Motor neuron (in vitro differentiated cells): ENCODE measurements at places on chromosomes 7 and 10.

DNA sequence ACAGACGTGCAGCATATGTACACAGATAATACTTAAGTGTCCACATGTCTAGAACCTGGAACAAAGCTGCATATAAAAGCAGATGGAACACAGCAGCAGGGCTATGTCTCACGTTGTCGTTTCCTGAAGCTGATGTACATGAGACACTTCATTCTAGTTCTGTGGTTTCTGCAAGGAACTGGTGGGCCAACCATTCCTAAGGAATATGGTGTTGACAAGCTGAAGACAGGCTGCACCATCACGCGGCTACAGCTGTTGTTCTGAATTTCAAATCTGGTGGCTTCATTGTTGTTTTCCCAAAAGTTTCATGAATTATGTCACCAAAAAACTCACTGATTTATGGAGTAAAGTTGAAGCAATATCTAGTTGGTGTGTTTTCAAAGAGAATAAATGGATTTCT, 33.7 kb downstream of the PRKAG2 start:
- no peak for ATAC-seq

DNA sequence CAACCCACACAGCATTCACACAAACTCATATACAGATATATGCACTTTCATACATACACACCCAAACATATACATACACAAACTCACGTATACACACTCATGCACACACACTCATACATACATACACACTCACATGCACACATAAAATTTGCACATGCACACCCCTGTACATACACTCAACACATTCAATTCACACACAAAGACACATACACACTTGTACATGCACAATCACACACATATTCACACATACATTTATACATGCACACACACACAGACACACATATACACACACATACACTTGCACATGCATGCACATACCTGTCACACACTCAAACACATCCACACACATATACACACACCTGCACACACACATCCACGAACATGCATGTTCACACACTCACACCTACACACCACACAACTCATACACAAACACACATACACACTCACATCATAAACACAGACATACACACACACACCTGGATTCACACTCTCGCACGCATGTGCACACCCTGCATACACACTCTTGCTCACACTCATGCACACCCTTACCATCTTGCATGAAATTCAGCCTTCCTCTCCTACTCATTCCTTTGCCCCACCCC, 451.2 kb downstream of the GRID1 start:
- no peak for ATAC-seq

DNA sequence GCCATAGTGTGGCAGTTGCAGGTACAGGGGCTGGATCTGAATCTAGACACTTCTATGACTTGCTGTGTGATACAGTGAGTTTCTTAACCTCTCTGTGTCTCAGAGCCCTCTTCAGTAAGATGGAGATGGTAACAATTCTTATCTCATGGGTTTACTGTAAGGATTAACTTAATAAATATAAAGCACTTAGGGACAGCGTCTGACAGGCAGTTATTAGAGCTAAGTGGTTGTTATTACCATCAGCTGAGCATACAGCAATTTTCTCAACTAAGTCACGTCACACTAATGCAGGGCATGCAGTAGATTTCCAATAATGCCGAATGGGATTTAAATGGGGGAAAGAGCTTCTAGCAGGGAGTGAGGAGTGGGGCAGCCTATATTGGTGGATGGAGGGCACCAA, 162.6 kb downstream of the SH2D4B start:
- ATAC-seq: peak; percentile 8

- no peak for ATAC-seq
These were observed 36.9 kb downstream of the WASL start for GRCh38 chr7:123711832-123712293.

- ATAC-seq: no peak
These were observed 20.5 kb upstream of the AOC1 start for GRCh38 chr7:150831851-150832250.

- ATAC-seq: no peak
These were observed 27.8 kb upstream of the SMURF1 start for GRCh38 chr7:99171731-99172130.

- ATAC-seq: peak; percentile 57
These were observed 27.7 kb upstream of the VAX1 start for GRCh38 chr10:117165538-117166417.

- peak; percentile 46 for ATAC-seq
These were observed 1.7 kb downstream of the URGCP start for GRCh38 chr7:43904533-43905208.

- ATAC-seq: no peak
These were observed 6.1 kb upstream of the CYP26C1 start for GRCh38 chr10:93054486-93054885.

GRCh38 chr10:34462056-34462455, 353.0 kb downstream of the PARD3 start:
- no peak for ATAC-seq

DNA sequence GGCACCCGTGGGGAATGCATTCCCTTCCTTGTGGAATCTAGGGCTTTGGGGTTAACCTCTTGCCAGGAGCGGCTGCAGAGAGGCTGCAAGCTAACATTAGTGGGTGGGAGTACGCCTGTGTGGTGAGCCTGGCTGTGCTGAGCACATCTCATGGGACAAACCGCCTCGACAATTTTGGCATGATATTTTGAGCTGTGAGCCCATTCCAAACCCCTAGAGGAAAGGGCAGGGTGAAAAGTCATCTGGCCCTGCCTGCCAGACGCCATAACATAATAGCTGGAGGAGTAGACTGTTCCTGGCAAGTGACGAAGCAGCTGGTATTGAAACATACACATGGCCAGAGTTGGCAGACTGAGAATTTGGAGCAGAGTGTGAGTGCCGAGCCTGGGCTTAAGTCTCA, 110.0 kb downstream of the TACC2 start:
- no peak for ATAC-seq

DNA sequence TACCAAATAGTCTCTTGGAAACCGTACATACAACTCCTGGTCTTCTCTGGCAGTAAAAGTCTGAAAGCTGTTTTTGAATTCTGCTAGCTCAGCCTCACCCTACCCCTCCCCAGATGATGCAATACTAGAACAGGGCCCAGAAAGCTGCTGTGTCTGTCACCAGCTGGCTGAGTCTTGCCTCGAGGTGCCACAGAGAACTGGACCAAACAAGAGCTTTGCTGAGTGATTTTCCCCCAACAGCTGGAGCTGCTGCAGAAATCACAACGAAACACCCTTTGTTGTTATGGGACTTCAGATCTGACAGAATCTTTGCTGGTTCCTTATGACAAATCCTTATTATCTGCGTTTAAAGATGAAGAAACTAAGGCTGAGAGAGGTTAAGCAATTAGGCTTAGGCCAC, 134.1 kb downstream of the SPAG6 start:
- ATAC-seq: peak; percentile 57

GRCh38 chr7:31073326-31074119, 21.4 kb downstream of the ADCYAP1R1 start:
- ATAC-seq: no peak

- no peak for ATAC-seq
These were observed 172.0 kb downstream of the TAX1BP1 start for GRCh38 chr7:27911920-27912319.

GRCh38 chr10:7312488-7312857, 98.4 kb downstream of the SFMBT2 start:
- no peak for ATAC-seq

- ATAC-seq: peak; percentile 44
These were observed at the start of gene TLX1 for GRCh38 chr10:101130984-101131961. TLX1 (plus strand) TSS chr10:101131300; CDS start chr10:101131542, 242 bp downstream.

DNA sequence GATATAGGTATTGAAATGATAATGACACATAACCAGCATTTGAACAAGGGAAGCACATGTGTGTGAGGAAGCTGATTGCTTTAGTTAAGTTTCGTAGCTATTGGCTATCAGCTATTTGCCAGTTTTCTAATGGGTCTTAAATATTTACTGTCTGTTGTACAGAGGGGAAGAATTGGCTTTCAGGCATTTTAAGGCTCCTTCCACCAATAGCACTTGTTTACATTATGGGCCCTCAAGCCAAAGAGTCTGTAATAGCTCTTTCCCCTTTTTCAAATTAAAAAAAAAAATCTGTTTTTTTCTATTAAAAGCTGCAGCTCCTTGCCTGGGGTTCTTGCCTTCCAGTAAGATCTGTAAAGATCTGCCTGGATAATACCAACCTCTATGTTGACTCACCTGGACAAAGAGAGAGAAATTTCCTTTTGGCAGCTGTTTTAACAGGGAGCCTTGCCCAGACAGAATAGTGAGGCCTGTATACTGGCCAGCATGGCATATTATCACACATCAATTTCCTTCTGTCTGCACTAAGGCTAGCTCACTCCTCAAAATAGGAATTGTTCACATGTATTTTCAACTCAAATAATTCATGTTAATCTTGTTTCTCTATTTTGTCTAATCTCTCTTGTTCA, 104.7 kb upstream of the LRGUK start:
- ATAC-seq: no peak

GRCh38 chr10:71623986-71624291, 95.6 kb downstream of the C10orf105 start:
- ATAC-seq: no peak
